NCI-H187 treated with DMSO at 0.1 percent for 48 hours (cell line): ENCODE measurements at places on chromosomes 11 and 22.

GRCh38 chr22:47796128-47796908 lies 1033.9 kb downstream of the TBC1D22A start:
- no peak for DNase-seq

DNA sequence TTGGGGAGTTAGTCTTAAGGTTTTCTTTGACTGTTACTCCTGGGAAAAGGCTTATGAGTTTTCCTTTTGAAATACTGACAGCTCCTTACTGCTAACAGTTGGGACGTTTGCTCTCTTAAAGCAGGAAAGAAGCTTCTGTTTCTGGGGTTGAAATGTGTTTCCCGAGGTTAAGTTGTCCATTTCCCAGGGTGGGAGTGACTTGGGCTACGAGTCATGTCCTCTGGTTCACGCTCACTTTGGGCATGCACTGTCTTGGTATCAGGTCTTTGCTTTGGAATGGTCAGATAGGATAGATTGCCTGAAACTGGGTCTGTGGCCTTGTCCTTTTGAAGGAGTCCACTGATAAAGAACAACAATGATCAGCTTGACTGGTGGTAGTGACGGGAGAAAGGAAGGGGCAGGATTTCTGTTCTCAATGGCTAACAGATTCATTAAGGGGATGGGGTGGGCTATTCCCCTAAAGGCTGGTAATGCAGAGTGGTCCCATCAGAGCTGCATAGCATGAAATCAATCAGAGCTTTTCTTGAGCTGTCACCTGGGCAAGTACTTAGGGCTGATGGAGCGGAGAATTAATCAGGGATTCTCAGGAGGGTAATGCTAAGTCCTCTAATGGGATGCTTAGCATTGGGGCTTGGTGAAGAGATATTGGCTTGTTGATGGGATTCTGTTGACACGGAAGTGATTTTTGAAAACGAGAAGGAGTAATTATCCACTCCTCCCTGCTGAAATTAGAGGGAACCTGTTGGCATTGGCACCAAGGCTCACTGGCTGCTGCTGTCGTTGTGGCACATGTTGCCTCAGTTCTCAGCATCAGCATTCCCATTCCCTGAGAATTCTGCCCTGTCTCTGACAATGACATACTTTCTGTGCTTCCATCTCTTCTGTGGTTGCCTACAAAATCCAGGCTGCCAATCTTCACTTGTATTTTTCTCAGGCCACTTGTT lies 81.6 kb downstream of the TEAD1 start:
- no peak for DNase-seq

GRCh38 chr11:110198031-110198729 lies 98.2 kb downstream of the RDX start:
- DNase-seq, result no peak

- no peak for DNase-seq
Measured at GRCh38 chr11:96758957-96759356, 369.1 kb downstream of the JRKL start.

GRCh38 chr22:25760848-25761595 lies 19.0 kb downstream of the MYO18B start:
- no peak for DNase-seq

- no peak for DNase-seq
Measured at GRCh38 chr22:47421846-47422245, 659.4 kb downstream of the TBC1D22A start.

DNA sequence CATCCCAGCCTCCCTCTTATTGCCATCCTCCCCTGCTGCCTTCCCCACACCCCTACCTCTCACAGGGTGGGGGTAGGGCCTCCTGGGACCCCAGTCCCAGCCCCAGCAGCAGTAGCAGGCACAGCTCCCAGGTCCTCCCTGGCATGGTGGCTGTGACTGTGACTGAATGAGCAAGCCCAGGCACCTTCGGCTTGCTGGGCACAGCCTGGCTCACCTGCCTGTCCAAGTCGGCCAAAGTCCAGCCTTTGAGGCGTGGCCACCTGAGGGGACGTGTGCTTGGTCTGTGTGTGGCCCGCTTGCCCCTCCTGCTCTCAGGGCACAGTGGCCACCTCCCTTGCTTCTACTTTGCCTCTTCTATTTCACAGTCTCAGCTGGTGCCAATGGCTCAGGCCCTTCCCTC lies at the start of gene TREH:
Gene TREH (minus strand): TSS at position 168 of the 400 bp plus-strand sequence. CDS start 23 bp downstream, at position 145.
- no peak for DNase-seq

GRCh38 chr11:67044496-67044895 lies 12.2 kb upstream of the RHOD start:
- no peak for DNase-seq

DNA sequence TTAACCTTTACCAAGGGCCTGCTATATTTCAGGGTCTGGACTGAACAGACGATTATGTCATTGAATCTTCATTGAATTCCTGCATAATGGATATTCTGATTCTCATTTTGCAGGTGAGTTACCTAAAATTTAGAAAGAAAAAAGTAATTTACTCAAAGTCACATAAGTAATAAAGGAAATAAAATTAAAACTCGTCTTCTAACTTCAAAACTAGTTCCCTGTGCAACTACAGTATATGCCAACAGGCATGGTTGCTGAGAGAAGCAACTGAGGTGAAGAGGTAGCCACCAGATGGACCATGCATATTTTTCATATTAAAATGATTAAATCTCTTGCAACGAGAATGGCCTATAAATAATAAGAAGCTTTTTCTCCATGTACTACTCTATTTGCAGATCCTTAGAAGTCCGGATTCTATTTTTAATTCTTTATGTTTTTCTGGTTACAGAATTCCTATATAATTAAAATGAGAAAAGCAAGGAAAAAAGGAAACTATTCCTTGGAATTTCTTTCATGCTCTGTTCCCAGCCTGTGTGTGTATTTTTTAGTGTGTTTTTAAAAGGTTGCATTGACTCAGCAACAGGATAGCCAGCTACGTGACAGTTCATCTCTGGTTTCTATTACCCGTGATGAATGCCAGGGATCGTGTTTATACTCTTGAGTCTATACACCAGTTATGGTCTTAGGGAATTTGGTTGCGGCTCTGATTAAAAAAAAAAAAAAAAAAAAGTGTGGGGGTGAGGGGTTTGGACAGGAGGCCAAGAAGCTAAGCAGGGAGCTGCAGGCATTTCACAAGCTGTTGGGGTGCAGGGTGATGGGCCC lies 186.8 kb downstream of the ETS1 start:
- no peak for DNase-seq

GRCh38 chr22:36505998-36506635 lies 723 bp downstream of the FOXRED2 start:
- no peak for DNase-seq

GRCh38 chr22:43008509-43008908 lies 6.4 kb downstream of the PACSIN2 start:
- DNase-seq, result no peak

- DNase-seq, result no peak
Measured at GRCh38 chr22:49958366-49958921, 2.1 kb upstream of the PIM3 start.

DNA sequence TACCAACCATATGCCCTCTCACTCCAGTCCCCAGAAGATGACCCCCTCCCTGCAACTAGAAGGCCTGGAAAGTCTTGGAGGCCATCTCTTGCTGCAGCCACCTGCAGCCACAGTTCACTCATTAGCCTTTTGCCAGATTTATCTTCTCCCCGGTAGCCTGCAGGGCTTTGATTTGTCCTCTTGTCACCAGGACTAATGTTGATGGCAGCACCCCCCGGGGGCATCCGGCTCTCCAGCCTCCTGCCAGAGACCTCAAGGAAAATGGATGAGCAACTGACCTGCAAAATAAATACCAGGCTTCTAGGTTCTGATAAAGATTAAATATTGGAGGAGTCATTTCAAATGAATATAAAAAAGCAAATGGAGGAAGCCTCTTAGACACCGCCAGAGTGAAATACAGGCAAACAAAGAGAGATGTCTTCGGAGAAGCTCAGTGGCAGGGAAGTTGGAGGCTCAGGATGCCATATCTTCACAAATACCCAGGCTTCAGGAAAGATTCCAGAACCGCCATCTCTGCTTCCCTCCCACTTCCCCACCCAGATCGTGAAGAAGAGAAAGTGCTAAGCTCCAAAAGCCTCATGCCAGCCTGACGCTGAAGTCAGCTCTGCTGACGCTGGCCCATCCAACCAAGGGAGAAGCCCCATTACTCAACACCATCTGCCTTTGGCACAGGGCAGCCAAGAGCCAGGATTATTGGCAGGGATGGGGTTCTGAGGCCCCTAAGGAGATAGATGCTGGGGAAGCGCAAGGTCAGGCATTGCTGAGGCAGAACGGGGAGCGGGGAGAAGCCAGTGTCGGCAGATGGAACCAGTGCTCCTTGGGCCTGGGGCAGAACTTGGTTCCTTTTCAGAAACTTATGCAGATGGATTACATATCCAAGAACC lies 362.7 kb downstream of the CADM1 start:
- no peak for DNase-seq

- DNase-seq, result no peak
Measured at GRCh38 chr11:119964136-119965025, 173.5 kb downstream of the TRIM29 start.
